ENCODE measurements at places on chromosomes 5 and 9.

DNA sequence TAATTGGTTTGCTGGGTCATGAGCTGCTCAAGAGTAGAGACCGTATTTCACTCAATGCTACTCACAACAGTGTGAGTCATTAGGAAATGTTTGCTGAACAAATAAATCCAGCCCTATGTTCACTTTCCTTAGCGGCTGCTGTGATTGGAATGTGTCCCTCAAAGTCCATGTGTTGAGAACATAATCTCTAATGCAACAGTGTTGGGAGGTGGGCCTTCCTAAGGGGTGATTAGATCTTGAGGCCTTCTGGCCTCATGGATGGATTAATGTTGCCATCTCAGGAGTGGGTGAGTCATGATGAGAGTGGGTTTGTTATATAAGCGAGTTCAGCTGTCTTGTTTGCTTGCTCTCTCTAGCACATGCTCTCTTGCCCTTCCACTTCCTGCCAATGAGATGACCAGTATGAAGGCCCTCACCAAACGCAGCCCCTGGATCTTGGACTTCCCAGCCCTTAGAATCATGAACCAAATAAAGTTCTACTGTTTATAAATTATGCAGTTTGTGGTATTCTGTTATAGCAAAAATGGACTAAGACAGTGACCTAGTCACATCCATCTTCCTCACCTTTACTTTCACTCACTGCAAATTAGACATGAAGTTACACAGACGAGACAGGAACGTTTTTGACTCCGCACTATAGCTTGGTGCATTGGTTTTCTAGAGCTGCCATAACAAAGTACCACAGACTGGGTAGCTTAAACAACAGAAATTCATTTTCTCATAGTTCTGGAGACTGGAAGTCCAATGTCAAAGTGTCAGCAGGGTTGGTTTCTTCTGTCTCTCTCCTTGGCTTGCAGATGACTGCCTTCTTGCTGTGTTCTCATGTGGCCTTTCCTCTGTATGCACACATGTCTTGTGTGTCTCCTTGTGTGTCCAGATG lies 50.9 kb upstream of the FAM169A start:
- DNase-seq = no peak

GRCh38 chr5:175484322-175484721 lies 6.0 kb downstream of the SFXN1 start:
- DNase-seq = no peak

DNA sequence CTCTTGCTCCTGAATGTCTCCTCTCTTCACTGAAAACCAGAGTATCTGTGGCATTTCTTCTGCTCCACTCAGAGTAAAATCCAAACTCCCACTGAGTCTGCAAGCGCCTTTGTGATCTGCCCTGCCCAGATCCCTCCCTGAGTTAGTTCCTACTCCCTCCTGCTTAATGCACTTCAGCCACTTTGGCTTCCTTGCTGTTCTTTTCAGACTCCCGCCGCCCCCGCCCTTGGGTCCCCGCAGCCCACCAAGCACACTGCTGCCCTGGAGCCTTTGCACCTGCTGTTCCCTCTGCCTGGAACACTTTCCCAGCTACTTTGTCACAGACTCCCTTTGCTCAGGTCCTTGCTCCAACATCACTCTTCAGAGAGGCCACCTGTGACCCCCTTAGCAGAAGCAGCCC lies 127.2 kb upstream of the SLC25A48 start:
- DNase-seq = no peak

GRCh38 chr9:114049441-114050225 lies 28.5 kb downstream of the AMBP start:
- DNase-seq = no peak

DNA sequence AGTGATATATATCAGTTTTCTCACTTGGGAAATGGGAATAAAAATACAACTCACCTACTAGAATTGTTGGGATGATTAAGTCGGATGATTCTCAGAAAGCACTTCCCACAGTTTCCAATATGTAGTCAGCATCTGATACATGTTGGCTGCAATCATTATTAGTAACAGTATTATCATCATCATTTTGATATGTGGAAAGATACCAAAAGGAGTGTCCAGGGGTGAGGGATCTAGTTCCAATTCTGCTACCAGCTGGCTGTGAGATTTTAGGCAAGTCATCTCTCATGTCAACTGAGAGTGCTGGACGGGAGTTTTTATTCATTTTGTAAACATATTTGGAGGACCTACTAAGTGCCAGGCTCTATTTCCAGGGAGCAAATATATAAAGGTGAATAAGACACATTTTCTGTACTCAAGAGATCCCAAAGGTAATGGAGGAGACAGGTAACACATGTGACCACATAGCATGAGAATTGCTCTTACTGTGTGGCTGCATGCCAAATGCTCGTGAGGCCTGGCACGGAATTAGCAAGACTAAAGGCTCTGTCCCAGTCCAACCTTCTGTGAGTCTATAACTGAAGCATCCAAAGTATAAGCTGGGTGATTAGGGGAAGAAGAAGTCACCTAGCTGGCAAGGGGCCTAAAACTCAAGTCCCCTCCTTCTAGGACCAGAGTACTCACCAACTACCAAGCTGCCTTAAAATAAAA lies 83.0 kb downstream of the GRIA1 start:
- DNase-seq = no peak

- DNase-seq = no peak
Measured at GRCh38 chr5:34053571-34054399, 10.8 kb upstream of the C1QTNF3 start.

- no peak for DNase-seq
Measured at GRCh38 chr9:16126042-16126441, 573.2 kb downstream of the CCDC171 start.

- DNase-seq = no peak
Measured at GRCh38 chr9:16680541-16680940, 189.9 kb downstream of the BNC2 start.

DNA sequence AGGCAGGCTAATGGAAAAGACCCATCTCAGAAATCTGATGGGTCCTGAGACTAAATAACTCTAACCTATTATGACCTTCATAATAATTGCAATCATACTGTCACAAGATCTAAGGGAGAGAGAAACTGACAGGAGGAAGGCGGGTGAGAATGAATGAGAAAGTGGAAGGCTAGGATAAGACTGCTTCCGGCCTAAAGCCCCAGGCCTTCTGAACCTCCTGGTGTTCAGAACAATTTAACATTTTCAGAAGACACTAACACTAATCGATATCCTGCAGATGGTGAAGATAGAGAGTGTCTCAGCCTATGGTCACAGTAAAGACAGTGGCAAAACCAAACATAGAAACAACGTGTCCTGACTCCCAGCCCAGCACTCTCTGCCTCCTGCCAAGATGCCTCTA lies 1.2 kb downstream of the RPS14 start:
- no peak for DNase-seq

DNA sequence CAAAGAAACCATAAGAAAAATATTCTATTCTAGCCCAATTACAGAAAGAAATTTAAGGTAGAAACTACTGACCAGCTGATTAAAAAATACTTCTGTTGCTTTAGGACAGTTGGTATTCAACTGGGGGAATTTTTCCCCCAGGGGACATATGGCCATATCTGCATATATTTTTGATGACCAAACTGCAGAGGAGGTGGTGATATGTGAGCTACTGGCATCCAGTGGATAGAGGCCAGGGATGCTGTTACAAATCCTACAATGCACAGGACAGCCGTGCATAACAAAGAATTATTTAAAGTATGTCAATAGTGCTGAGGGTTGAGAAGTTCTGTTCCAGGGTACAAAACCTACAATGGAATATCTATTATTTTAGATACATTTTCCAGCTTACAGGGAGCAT lies 24.0 kb downstream of the ZFR start:
- DNase-seq = no peak

GRCh38 chr9:121822093-121823085 lies 171.0 kb downstream of the DAB2IP start:
- DNase-seq = no peak

- no peak for DNase-seq
Measured at GRCh38 chr9:116234081-116234480, 80.5 kb downstream of the PAPPA start.

DNA sequence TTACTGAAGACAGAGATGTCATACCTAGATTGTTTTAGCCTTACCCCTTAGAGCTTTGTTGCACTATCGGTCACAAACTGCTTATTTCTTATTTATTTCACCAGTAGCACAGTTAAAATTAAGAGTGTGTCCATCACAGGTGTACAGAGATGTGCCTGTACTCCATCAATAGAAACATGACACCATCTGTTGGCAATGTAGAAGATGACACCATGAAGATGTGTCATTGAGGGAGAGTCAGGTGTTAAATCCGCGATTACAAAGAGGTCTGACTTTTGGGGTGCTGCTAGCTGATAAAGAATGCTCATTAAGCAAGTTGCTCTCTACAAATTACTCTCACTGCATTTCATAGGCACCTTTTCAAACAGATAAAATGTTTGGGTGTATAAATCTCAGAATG lies 164.4 kb downstream of the SMARCA2 start:
- no peak for DNase-seq

- DNase-seq = no peak
Measured at GRCh38 chr9:84966876-84967830, 297.6 kb downstream of the NTRK2 start.

GRCh38 chr5:41414598-41414997 lies 95.8 kb downstream of the PLCXD3 start:
- no peak for DNase-seq

DNA sequence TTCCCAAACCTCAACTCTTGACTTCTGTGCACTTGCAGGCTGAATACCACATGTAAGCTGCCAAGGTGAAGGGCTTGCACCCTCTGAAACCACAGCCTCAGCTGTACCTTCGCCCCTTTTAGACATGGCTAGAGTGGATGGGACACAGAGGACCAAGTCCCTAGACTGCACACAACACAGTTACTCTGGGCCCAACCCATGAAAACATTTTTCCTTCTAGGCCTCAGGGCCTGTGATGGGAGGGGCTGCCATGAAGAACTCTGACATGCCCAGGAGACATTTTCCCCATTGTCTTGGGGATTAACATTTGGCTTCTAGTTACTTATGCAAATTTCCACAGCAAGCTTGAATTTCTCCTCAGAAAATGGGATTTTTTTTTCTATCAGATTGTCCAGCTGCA lies 331.0 kb upstream of the RGMB start:
- no peak for DNase-seq

DNA sequence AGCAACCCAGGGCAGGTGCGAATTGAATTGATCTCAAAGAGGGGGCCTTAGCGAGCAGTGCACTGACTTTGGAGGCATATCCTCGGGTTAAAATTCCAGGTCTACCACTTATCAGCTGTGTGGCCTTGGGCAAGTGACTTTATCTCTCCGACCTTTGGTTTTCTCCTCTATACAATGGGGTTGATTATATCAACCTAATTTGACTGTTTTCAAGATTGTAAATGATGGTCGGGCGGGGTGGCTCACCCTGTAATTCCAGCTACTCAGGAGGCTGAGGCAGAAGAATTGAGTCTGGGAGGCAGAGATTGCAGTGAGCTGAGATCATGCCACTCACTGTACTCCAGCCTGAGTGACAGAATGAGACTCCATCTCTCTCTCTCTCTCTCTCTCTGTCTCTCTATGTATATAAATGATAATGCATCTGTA lies 18.7 kb downstream of the SPRY4 start:
- no peak for DNase-seq

DNA sequence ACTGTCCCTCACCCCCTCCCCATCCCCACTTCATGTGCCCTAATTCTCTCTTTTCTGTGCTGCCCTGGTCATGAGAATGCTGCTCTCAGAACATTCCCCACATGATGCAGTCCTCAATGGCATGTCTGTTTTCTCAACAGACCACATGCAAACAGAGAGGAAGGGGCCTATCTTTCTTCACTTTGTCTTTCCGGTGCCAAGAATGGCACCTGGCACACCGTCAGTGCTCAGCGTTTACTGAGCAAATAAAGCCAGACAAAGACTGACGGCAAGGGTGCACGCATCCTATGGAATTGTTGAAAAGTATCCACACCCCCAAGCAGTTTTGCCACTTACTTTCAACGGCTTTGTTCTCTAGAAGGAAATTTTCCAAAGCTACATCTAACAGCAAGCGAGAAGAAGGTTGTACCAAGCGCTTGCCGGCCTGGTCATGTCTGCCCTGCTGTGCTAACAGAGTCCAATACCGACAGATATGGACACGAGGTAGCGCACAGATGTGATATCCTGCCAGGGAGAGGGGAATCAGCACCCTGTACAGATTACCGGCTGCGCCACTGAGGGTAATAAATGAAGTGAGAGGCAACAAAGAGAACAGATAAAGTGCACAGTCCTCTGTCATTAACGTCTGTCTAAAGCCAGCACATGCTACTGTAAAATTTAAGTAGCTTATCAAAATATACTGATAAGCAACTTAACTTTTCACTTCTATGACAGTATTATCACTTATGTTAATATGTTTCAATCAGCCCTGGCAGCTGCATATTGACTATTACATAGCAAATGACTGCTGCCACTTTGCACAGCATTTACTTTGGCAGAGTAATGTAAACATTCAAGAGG lies 251.7 kb downstream of the DENND1A start:
- no peak for DNase-seq

DNA sequence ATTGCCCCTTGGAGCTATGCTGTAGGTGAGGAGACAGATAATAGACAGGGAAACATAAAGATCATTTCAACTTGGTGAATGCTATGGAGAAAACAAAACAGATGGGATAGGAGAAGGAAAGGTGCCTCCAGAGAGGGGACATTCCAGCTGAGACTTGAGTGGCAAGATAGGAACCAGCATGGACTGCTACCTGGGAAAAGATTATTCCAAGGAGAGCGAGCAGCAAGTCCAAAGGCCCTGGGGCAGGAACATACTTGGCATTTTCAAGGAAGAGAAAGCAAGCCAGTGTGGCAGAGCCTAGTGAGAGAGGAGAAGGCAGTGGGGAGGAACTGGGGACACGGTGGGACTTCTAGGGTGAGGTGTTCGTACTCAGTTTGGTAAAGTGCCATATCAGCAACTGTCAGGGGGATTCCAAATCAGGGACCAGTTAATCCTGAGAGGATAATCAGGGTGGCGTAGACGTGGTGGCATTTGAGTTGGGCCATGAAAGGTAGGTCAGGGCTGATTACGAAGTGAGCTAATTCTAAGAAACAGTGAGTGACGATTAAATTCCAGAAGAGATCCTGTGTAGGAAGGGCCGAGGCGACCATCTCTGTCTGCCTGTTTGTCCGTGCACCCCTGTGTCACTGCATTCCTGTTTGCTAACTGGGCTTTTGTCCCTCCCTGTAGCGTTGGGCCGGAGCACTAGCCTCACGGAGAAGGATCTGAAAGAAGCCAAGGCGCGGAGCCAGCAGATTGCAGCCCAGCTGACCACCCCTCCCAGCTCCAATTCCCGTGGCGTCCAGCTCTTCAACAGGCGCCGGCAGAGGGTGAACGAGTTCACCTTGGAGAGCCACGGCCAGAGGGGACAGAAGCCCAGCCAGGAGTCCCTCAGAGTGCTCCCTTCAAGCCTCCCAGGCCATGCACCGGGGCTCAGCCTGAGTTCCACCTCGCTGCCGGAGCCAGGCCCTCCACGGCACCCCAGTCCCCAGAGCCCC lies 7.1 kb downstream of the SYNPO start:
- DNase-seq = no peak

GRCh38 chr5:179873588-179874110 lies 15.0 kb upstream of the MRNIP start:
- DNase-seq = no peak
